ENCODE measurements at places on chromosomes 5 and 9.

GRCh38 chr5:148922606-148923005 lies 96.2 kb downstream of the ADRB2 start:
- DNase-seq = no peak

DNA sequence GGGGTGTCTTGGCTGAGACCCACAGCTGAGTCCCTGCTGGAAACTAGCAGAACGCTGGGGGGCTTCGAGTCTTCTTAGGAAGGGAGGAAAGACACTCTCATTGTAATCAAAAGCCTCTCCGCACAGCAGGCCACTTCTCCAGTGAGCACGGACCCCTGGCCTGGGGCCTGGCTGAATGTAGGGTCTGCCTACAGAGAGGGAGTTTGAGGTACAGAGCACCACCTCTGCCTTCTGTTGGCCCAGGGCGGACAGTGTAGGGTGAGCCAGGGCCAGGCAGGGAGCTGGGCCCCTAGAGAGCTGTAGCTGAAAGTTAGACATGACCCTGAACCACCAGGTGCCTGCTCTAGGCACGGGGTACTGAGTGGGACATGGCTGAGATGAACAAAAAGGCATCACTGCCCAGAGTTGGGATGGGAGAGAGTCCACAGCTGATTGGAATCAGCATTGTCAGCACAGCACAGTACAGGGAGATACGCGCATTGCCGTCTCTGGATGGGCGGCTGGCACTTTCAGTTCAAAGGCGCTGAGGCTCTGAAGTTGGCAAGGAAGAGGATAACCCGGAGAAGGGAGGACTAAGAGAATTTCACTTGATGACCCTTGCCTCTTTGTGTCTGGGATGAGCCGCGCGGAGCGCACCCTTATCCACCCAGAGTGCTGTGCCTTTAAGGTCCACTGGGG lies 363 bp upstream of the SLC25A48 start:
- no peak for DNase-seq

GRCh38 chr9:130770679-130771442 lies 64.2 kb upstream of the ABL1 start:
- peak; percentile 6 for DNase-seq

DNA sequence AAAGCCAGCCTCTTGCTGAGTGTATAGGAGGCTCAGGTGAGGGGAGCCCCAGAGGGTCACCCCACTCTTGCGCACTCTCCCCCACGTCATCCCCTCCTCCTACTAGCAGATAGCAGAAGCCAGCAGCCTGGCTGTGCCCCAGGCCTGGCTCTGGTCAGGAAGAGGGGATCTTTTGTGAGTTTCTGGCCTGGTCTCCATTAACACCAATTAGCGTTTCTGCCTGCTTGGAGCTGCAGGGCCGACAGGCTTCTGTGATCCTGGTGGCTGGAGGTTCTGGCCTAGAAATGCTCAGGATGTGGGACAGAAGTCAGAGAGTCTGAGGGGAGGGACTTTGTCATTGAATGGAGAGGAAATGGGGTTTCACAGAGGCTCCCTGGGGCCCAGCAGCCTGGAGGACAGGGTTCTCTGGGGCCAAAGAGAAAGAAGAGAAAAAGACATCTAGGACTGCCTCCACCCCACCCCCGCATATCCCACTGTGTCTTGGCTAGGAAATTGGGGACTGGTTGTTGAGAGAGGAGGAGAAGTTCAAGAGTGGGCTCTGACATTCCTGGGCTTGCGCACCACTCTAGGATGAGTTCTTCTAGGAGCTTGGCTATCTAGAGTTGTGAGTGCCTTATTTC lies 47.5 kb upstream of the ARAP3 start:
- DNase-seq = no peak

DNA sequence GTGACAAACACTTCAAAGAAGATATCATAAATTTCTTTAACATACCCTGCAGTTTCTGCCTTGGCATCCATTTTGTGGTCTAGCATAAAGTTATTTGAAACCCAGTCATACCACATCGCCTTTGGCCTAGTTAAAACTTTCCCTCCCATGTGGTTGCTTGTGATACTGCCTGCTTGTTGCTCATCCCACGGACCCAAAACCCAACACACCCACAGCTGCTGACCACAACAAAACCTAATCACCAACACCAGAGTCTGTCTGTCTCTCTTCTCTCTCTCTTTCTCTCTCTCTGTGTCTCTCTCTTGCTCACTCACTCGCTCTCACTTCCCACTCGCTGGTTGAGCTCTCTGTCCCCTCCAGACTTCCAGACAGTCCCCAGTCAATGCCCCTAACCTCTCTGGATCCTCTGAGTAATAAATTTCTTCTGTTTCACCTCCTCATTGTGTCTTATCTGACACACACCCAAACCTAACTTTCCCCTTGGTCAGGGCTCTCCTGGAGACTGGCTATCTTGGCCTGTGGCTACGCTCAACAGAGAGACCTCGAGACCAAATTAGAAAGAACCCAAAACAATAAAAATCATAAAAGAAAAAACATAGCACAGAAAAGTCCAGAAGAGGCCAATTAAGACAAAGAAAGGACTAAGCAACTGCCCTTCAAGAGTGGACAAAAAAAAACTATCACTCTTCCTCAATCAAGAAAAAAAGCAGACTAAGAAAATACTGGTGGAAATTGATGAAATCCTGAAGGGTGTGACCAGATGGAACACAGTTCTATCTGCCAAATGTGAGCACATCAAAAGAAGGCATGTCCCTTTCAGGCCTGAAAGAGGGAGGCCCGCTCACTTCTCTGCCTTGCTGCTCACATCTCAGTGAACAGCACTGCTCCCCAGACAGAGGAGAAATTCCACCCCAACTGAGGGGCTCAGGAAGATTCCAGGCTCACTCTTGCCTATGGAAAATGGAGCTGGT lies 41.5 kb downstream of the TTLL11 start:
- DNase-seq = no peak

DNA sequence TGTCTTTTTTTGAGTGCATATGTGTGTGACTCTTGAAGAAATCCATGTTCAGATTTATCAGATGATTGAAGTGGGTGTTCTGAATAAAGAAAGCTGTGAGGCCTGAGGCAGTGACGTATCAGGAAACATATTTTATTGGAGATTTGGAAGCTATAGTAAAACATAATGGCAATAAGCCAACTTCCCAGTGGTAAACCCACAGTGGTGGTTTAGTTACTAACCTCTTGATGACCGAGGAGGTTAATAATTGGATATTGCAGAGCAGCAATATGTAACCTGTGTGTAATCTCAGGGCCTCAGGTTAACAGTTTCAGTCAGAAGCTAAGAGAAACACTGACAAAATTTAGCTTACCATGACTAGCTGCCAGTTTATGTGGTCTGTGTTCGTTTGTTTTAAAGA lies 6.9 kb downstream of the RGMB start:
- no peak for DNase-seq

GRCh38 chr5:75701856-75702255 lies 15.4 kb downstream of the POC5 start:
- DNase-seq = no peak

- DNase-seq = no peak
Measured at GRCh38 chr5:168275940-168276339, 15.5 kb upstream of the WWC1 start.

DNA sequence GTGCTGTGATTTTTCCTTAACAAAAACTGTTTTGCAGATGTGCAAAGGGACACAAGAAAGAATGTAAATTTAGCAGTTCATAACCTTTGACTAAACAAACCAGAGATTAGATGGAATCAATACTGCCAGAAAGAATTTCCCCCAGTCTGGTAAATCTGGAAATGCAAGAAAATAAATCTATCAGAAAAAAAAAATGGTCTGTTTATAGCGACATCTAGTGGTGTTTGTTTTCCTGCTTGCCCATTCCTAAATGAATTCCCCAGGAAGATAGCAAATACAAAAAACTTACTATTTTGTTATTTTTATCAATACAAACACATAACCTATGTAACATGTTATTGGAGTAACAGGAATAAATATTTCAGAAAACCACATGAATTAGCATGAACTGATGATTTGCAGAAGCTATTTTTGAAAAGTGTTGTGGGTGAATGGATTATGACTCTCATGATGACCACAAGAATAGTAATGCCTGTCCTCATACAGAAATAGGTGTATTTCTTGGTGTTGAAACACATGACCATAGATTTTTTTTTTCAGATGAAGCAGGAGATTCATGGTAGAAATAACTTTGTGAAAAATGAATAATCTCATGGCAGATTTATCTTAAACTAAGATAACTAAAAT lies 1703.8 kb downstream of the MAT2B start:
- peak; percentile 19 for DNase-seq

GRCh38 chr5:174259696-174260420 lies 214.4 kb downstream of the NSG2 start:
- no peak for DNase-seq

DNA sequence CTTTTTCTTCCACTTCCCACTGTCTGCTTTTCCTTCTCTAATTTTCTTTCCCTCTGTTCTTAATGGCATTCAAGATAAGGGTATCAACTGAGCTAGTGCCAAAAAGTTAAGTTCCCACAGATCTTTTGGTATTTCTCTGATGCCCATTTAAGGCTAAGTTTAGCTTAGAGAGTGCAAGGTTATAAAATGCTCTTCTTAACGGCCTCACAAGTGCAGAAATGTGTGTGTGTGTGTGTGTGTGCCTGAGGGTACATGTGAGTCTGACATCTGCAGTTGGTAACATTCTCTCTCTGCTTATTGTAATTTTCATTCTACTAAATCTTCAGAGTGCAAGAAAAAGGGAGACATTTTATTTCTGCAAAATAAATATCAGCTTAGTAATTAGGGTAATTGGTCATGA lies 24.2 kb downstream of the FBN2 start:
- no peak for DNase-seq

DNA sequence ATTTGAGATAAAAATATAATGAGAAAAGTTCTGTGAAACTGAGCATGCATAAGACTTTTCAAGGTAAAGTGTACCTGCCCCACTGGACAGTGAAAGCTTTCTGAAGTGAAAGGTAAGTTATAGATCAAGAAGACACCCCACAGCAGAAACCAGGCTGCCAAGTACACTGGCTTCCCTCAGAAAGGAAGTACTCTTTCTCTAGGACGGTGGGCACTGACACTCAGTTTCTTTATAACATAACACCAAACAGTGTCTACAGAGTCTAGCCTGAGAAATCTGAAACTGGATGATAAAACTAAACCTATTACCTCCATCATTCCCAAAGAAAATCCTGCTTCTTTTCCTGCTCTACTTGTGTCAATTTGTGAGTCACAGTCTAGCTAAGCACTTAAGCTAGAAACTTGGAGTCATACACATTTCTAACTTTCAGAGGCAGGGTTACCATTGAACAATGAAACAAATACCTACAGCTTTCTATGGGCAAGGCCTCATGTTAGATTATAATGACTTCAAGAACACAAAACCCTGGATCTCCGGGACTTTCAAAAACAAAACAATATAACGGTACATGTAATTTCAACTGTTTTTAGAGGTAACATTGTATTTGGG lies 136.7 kb downstream of the CPLANE1 start:
- no peak for DNase-seq

- DNase-seq = no peak
Measured at GRCh38 chr5:53922508-53923498, 362.4 kb downstream of the NDUFS4 start.

All from CD14-positive monocyte (primary cell).